Kidney (tissue), 22 donors: ENCODE measurements at places on chromosomes 2 and 18. TPM values are rescaled to one million over a fixed set of nuclear protein-coding genes. Genes with fewer than 3 reads are reported as not detected.
A peak's percentile ranks its signal among the peaks of the same experiment; 100 is the strongest.

GRCh38 chr2:124131276-124131675 lies 106.2 kb downstream of the CNTNAP5 start:
- DNase-seq, result no peak

GRCh38 chr2:218429911-218430692 lies 11.2 kb downstream of the VIL1 start:
- no peak for DNase-seq

DNA sequence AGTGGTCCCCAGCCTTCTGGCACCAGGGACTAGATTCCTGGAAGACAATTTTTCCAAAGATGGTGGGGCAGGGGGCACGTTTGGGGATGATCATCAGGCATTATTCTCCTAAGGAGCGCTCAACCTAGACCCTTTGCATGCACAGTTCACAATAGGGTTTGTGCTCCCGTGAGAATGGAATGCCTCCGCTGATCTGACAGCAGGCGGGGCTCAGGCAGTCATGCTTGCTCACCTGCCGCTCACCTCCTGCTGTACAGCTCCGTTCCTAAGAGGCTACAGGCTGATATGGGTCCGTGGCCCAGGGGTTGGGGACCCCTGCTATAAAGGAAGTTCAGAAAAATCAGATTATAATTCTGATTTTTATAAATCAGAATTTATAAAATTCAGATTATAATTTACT lies 22.3 kb upstream of the TYMS start:
- peak; percentile 36 for DNase-seq

DNA sequence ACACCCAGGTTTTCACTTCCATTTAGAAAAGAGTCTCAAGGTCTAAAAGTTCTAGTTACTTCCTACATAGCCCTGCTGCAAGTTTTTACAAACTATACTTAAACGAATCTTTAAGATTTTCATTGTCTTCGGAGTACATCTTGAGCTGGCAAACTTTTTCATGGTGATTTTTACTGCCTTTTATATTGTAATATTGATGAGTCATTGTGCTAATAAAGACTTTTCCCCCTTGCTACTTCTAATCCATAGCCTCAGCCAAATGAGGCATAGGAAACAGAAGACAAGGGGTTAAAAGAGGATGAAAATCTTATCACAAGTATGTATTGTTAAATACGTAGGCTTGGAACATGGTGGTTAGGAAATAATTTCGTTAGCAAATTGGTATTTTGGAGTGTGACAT lies 4.1 kb downstream of the DPP10 start:
- no peak for DNase-seq

DNA sequence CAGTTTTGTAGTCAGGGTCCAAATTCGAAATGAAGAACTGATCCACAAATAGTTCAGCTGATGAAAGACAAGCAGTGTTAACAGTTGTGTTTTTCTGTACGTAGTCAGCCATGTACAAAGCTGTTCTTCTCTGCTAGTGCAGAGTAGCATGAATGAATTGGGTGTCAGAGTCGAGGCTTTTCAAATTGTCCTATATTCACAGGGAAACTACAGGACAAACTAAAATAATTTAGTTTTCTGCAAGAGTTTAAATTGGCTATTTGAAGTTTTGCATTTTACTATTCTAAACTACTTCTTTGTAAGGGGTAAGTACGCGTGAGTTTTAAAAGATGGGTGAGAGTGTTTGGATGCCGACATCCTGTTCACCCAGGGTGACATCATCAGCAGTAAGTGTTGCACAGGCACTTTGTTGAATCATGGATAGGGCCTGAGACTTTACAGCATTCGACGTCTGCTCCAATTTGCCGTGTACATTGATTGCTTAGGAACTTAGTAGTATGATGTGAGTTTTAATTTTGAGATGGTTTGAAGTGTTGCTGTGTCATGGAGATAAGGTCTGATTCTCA lies 147.2 kb upstream of the NFATC1 start:
- DNase-seq, result no peak

DNA sequence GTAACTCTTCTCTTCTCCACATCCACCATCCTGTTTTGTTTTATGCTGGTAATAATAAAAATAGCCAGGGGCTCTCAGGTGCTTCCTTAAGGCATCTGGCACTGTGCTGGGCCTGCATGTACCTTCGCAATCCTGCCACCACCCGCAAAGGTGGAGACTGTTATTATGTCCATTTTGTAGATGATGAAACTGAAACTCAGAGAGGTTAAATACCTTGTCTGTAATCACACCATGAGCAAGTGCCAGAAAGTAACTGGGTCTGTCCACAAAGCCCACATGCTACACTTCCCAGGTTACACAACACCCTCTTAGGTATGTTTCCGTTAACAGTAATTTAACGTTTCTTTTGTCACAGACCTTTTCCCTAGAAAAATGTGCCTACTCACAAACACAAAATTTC lies 27.0 kb downstream of the NRP2 start:
- no peak for DNase-seq

- no peak for DNase-seq
These were observed 63.5 kb downstream of the DNER start for GRCh38 chr2:229650901-229651300.

DNA sequence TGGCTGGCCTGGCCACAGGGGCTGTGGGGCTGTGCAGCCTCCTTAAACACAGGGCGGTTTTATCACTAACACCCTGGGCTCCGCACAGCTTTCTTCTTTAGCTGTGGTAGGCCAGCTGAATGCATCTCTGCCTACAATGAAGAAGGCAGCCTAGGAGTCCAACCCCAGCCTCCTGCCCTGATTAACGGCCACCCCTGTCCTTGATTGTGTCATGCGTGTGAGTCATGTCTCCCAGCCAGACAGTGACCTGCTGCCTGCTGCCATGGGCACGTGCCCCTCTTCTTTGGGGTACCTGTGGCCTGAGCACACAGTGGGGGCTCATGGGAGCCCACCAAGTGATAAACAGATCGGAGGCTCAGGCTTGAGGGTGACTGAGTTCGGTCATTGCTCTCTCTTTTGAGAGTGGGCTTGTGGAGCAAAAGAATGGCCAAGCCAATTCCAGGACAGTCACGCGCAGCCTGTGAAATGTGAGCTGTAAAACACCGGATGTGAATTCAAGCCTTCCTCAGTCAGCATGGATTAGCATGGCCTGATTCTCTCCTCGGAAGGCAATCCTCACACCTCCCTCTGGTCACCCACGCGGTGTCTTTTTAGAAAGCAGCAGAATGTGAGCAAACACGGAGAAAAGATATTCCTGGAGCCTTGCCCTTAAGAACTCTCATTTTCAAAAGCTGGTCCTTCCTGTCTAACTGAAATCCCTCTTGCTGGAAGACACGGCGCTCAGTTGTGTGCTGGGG lies 144.1 kb downstream of the CELF4 start:
- DNase-seq, result no peak

GRCh38 chr18:13435586-13436333 lies 217.2 kb downstream of the LDLRAD4 start:
- no peak for DNase-seq

GRCh38 chr2:154195644-154196195 lies 324.0 kb downstream of the GALNT13 start:
- DNase-seq, result no peak

DNA sequence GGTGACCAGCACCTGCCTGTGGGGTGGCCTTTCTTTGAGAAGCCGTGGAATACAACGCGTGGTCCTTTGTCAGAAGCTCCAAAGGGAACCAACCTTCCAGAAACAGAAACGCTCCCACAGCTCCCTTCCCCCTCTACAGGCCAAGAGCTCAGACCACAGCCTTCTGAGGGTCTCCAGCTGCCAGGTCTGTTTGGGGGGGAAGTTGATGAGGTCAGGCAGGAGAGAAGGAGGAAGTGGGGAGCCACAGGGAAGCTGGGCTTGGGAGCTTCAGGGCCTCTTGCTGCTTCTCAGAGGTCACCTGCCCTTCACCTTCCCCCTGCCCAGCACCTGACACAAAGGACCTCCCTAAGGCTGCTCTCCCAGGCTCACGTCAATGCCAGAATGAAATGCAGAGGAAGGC lies 287.7 kb upstream of the ID2 start:
- no peak for DNase-seq

DNA sequence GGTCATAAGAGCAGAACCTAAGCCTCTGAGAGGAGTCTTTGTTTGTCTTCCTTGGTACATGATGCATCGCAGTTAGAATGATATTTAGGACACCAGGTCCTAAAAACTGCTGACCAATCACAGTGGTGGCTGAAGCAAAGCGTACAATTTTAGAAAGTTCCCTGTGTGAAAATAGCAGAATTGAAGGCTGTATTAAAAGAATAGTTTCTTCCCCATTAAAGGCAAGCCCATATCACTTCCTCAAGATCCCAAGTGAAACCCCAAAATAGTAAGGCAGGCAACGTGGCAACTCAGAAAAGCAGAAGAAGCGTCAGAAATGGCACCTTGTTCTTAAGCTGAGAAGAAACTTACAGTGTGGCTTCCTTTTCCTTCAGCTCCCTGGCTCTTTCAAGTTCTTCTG lies 154.8 kb upstream of the PGAP1 start:
- no peak for DNase-seq

- no peak for DNase-seq
These were observed 25.7 kb upstream of the RNU4ATAC start for GRCh38 chr2:121505005-121505404.

- DNase-seq, result no peak
These were observed 146.5 kb upstream of the ARL4C start for GRCh38 chr2:234643407-234643806.

GRCh38 chr2:21657445-21657844 lies 533.7 kb downstream of the TDRD15 start:
- no peak for DNase-seq

DNA sequence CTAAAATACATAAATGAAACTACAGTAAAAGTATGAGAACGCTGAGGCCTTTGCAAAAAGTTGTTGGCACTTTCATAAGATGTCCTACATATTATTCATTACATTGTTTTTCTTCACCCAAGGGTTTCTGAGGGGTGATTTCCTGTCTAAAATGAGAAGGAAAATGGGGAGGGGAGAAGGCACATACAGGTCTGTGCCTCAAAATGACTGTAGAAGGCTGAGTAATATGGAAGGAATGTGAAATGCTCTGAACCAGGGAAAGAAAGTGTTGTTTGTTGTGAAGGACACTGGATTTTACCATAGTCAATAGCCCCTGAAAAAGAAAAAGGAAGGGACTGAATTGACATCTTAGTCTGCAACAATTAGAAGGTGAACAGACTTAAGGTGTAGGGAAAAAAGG lies 99.5 kb upstream of the RNF152 start:
- DNase-seq, result peak; percentile 19

GRCh38 chr2:232299084-232299483 lies 79.5 kb upstream of the ALPP start:
- DNase-seq, result no peak

- no peak for DNase-seq
These were observed 109.7 kb downstream of the LPIN1 start for GRCh38 chr2:11856095-11856494.

GRCh38 chr2:43637030-43637803 lies at the start of gene PLEKHH2:
Gene PLEKHH2 (plus strand): TSS chr2:43637260. CDS start chr2:43644674, 7,414 bp downstream.
- DNase-seq, result peak; percentile 95

- DNase-seq, result no peak
These were observed 123.0 kb upstream of the MYO3B start for GRCh38 chr2:170054997-170055396.

DNA sequence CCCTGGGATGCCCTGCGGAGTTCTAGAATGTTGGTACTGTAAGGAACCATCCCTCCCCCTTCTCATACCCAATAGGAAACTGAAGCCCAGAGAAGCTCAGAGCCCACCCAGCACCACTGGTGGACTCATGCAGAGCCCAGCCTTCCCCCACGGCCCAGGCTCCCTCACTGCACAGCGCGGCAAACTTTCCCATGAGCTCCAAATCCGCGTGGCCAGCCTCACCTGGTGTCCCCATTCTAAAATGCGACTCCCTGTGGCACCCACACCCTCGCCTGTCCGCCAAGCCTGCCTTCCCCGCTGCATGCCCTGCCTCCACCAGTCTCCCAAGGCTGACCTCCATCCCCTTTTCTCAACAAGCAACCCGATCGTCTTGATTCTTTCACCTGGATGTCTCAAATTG lies 51.1 kb downstream of the PTGR3 start:
- no peak for DNase-seq

DNA sequence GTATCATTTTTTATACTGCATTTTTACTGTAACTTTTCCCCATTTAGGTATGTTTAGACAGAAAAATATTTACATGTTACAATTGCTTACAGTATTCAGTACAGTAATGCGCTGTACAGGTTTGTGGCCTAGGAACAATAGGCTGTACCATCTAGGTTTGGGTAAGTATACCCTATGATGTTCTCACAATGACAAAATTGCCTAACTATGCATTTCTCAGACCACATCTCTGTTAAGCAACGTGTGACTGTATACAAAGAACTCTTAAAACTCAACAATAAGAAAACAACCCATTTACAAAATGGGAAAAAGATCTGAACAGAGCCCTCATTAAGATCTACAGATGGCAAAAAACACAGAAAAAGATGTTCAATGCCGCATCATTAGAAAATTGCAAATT lies 29.4 kb downstream of the FAM210A start:
- no peak for DNase-seq

- no peak for DNase-seq
These were observed 42.7 kb downstream of the VSNL1 start for GRCh38 chr2:17583166-17583565.

NUP35 gene
- polyA plus RNA-seq, result 12.3 TPM

GALR1 gene
- polyA plus RNA-seq, result not detected

DNAH7 gene
- polyA plus RNA-seq, result 3.8 TPM

SCN9A gene
- 0.99 TPM for polyA plus RNA-seq

ZSWIM2 gene
- polyA plus RNA-seq, result not detected

CYP26B1 gene
- 3.1 TPM for polyA plus RNA-seq

TBR1 gene
- polyA plus RNA-seq, result not detected

EN1 gene
- polyA plus RNA-seq, result not detected

LDLRAD4 gene
- polyA plus RNA-seq, result 2.3 TPM

SERPINB13 gene
- polyA plus RNA-seq, result not detected

OXER1 gene
- polyA plus RNA-seq, result 5.4 TPM
